CD4-positive, CD25-positive, alpha-beta regulatory T cell (primary cell): ENCODE measurements at places on chromosomes 2 and 18. TPM values are rescaled to one million over a fixed set of nuclear protein-coding genes. Genes with fewer than 3 reads are reported as not detected.
A peak's percentile ranks its signal among the peaks of the same experiment; 100 is the strongest.

- DNase-seq: no peak
Measured at GRCh38 chr2:85468704-85469349, 50.3 kb downstream of the SH2D6 start.

- no peak for DNase-seq
Measured at GRCh38 chr2:1736045-1736444, 8.3 kb downstream of the PXDN start.

DNA sequence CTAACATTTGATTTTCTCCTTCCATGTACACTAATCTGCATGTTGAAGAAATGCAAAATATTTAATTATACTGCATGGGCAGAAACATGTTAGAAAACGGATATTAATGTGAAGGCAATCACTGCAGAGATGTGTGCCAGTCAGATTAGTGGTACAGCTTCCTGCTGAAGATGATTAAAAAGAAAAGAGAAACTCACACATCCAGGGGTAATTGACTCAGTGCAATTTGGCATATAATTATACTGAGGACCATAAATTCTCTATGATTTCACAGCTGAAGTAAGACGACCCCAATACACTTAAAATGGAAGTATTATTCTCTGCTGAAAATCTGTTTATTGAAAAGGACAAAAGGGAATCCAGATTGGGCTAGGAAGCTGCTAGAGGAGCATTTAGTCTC is 243.4 kb downstream of the TGIF1 start:
- DNase-seq: no peak

GRCh38 chr2:226742347-226742746 is 57.3 kb downstream of the IRS1 start:
- DNase-seq: no peak

DNA sequence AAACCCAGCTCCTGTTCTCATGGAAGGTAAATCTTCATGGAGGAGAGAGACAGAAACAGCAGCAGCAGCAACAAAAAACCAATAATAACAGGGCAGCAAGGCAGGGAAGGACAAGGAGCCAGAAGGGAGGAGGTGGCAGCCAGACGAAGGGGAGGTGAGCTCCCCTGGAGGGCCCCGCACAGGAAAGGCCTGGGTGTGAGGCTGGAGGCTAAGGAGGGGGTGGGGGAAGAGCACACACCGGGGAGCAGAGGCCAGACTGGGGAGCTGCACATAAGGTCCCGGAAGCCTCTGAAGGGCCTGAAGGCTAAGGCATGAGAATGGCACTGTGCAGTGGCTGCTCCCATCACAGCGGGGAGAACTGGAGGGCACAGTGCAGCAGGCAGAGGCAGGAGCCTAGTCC is 94.8 kb upstream of the SMAD7 start:
- no peak for DNase-seq

DNA sequence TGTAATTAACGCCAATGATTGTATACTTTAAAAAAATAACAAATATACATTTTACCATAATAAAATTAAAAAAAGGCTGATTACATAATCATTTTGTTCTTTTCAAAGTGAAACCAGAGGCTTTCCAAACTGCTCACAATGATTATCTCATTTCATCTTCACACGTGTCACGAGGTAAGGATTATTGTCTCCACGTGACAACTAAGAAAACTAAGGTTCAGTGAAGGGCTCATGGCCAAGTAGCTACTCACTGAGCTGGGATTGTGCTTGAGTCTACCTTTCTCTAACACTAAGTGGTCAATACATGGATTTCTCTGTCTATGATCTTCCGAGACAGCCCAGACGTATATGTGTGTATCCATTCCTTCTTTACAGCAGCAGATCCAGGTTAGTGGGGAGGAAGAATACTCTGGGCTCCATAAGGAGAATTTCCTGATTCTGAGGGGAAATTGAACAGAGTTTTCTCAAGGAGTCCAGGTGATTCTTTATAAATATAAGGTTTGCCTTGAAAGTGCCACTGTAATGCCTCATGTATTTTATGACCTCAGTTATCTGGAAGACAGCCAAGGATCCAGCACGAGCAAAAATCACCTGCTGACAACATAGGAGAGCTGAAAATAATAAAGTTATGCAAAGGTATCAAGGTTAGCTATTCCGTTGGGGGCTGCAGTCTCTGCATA is 25.6 kb upstream of the ACSL3 start:
- no peak for DNase-seq

GRCh38 chr2:69933839-69934613 is 19.1 kb downstream of the MXD1 start:
- DNase-seq: no peak

DNA sequence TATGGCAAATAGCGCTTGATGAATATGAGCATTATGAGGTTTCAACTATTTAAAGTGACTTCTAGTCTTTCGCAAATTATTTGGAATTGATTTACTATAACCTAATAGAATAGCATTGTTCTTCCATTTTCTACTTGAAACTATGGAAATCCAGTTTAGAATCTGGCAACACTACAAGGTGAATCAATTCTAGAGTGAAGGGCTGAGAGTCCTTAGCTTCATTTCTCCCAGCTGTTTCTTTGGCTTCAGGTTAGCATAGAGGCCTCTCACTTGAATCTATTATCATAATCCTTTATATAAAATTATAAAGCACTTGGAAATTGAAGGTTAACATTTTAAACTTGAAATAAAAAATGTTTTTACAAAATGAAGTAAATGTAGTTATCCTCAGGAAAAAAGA is 318.8 kb downstream of the CCDC85A start:
- DNase-seq: no peak

- no peak for DNase-seq
Measured at GRCh38 chr2:112472547-112473263, 9.3 kb upstream of the TTL start.

DNA sequence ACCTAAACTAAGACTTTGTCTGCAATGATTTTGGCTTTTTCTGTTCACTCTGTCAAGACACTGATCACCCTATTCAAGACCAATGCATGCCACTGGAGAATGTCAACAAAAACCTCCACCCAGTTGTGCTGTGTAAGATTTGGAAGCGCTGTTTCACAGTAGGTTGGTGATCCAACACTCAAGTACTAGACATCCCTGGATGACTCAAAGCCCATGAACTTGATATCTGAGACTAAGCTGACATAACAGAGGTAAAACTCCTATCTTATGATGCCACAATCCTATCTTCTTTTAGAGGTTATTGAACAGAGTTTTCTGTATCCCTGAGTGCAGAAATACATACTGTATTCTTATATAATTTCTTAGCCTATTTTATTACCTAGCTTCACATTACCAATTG is 251.3 kb upstream of the ETAA1 start:
- DNase-seq: no peak

GRCh38 chr18:66582211-66582610 is 21.7 kb downstream of the CDH19 start:
- no peak for DNase-seq

GRCh38 chr2:231336700-231337099 is 58.8 kb upstream of the B3GNT7 start:
- DNase-seq: no peak

DNA sequence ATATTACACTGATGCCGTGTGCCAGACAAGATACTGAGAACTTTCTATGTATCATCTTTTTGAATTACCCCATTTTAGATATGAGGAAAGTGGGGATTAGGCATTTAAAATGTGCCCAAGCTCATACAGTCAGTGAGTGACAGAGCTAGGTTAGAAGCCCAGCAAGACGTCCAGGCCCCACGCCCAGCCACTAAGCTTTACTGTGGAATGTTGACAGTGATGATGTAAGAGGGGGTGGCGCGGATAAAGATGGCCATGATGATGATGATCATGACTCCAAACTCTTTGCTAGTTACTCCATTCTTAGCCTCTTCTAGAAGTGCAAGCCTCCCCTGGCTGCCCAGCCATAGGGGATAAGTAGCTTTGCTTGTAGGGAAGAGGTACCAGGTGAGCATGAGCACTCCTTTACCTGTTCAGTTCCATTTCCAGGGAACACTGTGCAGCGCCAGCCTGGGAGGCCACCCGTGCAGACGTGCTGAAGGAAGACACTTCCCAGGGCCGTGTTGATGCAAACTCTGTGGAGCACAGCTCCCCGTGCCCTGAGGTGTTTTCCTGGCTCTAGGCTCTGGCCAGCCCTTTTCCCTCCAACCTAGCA is 65.5 kb downstream of the BCL2L11 start:
- no peak for DNase-seq

DNA sequence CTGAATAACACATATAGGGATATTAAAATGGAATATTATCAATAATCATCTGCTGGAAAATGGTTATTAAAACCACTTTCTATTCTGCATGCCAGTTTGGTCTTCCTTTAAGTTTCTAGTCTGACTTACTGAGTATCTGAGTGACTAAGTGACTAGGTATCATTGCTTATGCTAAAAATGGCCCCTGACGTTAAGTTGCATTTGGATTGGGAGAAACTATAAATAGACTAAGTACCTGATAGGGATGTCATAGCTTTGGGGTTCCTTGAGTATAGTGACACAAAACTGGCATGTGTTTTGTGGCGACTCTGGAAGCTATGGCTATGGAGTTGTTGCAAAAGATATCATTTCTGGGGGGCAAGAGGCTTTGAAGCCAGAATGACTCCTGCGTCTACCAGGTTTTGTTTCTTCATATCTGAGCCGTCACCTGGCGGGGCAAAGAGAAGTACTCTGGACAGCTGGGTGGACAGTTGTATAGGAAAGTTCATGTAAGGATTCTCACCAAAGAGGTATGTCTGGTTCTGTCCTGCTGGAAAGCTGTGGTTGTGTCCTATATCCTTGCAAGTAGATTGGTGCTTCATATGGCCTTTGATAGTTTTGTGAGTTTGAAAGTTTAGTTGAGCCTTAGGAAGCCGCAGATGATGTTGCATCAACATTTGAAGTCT is 17.9 kb downstream of the ITGAV start:
- DNase-seq: no peak

GRCh38 chr2:70767699-70768589 is at the start of gene ADD2:
Gene ADD2 (minus strand): TSS chr2:70768200. CDS start chr2:70706408, 61,792 bp downstream.
- peak; percentile 35 for DNase-seq

DNA sequence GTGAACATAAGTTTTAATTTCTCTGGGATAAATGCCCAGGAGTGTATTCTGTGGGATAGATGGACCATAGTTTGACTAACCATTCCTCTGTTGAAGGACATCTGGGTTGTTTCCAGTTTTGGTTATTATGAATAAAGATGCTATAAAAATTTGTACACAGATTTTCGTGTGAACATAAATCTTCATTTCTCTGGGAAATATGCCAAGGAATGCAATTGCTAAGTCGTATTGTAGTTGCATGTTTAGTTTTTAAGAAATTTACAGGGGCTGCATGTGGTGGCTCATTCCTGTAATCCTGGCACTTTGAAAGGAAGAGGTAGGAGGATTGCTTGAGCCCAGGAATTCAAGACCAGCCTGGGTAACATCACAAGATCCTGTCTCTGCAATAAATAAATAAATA is 6.9 kb upstream of the SLC11A1 start:
- no peak for DNase-seq

GRCh38 chr2:102306125-102306524 is 5.2 kb upstream of the IL1RL1 start:
- no peak for DNase-seq

GRCh38 chr2:121220995-121221394 is 64.0 kb downstream of the TFCP2L1 start:
- DNase-seq: no peak

GRCh38 chr18:78721238-78721875 is 258.3 kb upstream of the SALL3 start:
- no peak for DNase-seq

DNA sequence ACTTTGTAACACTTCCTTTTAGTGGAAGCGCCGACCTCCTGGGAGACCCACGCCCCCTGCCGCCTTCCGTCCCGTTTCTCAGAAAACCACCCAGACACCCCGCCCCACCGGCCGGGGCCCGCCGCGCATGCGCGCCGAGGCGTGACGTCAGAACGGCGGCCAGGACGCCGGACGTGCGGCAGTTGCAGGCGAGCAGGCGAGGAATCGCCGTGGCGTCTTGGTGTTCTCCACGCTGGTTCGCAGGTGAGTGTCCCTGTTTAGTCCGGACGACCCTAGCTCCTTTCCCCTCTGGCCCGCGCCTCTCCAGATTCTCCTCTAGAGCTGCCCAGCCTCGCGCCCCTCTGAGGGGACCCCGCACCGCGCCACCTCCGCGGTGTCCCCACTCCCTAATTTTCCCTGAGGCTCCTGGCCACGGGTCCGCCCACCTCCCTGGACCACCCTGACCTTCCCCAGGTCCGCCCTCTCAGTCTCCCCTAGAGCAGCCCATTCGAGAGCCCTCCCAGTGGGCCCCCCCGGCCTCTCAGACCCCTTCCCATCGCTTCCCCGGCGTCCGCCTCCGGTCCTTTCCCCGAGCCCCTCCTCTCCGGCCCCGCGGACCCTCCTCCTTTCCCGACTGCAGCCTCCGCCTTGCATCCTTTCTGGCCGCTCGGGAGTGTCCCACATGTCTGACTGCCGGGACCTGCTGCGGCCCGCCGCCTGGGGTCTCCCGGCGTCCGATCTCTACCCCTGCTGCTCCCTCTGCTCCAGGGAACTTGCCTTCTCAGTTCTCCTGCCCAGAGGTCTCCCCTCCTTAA is at the start of gene PLEKHB2:
Gene PLEKHB2 (plus strand): TSS at position 181 of the 794 bp plus-strand sequence. CDS start 15,606 bp downstream, outside the sequence.
- peak; percentile 95 for DNase-seq

GRCh38 chr2:233474308-233475160 is 92.0 kb downstream of the USP40 start:
- no peak for DNase-seq

GRCh38 chr2:60379684-60380083 is 173.8 kb downstream of the BCL11A start:
- DNase-seq: no peak

- DNase-seq: no peak
Measured at GRCh38 chr2:40127890-40128557, 323.9 kb downstream of the SLC8A1 start.

- DNase-seq: peak; percentile 44
Measured at GRCh38 chr2:39216346-39217191, 27.2 kb downstream of the CDKL4 start.

DNA sequence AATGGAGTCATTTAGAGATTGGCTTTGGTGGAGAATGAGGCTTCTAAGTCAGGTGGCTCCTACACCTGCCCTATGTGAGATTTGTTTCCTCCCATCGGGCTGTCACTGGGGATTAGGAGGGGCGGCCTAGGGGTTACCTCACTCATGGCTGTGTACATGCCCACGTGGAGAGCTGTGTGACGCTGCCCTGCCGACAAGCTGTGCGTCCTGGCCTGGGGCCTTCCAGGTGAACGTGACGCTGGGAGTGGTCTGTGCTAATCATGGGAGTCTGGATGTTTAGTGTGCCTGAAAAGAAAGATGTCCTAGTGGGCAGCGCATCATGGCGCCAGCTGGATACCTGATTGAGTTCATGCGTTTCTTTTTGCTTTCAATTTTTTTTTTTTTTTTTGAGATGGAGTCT is 14.0 kb downstream of the ASB1 start:
- no peak for DNase-seq

Gene DLGAP1
- 5.4 TPM for total RNA-seq

Gene DTNB
- total RNA-seq: 50.1 TPM

Gene IL36B
- total RNA-seq: not detected

Gene PID1
- not detected for total RNA-seq

Gene QPCT
- total RNA-seq: not detected

Gene DIS3L2
- 76.9 TPM for total RNA-seq

Gene NAT8
- not detected for total RNA-seq

Gene SLC5A7
- total RNA-seq: not detected

Gene SERPINB4
- total RNA-seq: not detected
